ENCODE measurements at places on chromosomes 4 and X.

DNA sequence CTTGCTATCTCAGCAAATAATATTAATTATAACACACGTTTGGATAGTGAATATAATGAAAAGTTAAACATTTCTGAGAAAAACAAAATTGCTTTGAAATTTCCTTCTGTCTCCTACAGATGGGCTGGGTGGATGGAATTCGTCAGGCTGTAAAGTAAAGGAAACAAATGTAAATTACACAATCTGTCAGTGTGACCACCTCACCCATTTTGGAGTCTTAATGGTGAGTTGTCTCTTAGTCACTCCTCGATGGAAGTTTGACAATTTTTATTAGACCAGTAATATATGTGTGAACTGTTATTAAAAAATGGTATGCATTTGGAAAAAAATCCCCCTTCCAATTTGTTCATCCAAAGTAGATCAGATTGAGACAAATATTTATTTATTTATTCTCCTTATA is 92.5 kb upstream of the BRS3 start:
- DNase-seq, result no peak

- no peak for DNase-seq
Measured at GRCh38 chr4:81427344-81427821, 44.3 kb downstream of the RASGEF1B start.

- no peak for DNase-seq
Measured at GRCh38 chrX:46770000-46770816, 11.3 kb upstream of the SLC9A7 start.

DNA sequence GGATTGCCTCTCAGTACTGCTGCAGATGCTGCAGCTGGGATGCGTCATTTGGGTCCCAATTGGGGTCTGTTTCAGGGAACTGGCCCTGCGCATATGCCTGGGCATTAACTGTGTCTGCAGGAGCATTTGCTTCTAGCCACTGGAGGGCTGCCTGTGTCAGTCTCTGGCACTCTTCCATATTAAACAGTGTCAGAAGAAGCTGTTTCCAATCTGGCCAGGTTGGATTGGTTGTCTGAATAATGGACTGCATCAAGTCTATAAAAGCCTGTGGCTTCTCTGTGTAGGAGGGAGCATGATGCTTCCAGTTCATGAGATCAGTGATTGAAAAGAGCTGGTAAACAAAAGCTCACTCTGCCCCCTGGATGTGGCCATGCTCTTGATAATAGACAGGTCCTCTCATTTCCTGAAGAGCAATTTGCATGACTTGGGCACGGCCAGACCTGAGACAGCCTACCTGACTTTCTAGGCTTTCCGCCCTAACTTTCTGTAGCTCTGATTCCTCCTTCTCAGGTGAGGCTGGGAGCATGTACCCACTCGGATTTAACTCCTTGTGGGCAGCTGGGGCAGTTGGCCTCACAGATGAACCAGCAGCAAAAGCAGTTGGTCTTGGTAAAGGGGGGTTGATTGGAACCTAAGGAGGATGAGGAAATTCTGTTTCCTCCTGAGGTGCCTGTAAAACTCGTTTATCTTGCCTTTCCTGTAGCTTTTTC is 29.2 kb downstream of the SULT1E1 start:
- DNase-seq, result no peak

DNA sequence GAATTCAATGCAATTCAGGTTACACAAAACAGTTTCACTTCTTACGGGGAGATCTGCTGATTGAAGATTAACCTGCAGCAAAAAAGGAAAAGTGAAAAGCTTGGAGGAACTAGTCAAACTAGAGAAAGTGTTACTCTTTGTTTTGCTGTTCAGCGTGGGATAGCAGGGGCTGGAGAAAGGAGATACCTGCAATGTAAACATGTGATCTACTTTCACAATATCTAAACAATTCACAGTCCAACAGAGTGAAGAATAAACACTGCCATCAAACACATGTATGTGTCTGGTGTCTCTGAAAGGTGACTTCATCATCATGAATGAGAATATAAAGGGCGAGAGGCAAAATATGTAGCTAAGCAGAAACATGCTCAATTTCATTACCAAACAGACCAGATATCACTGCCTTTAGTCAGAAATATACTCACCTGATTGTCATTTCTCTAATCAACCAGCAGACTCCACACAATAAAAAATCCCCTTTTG is 26.4 kb downstream of the NIPAL1 start:
- DNase-seq, result no peak

GRCh38 chrX:3815896-3816664 is 102.6 kb upstream of the PRKX start:
- DNase-seq, result peak; percentile 71

GRCh38 chr4:118249890-118250289 is 102.9 kb downstream of the PRSS12 start:
- no peak for DNase-seq

- no peak for DNase-seq
Measured at GRCh38 chr4:8099981-8100464, 58.6 kb downstream of the ABLIM2 start.

- DNase-seq, result no peak
Measured at GRCh38 chr4:184849185-184849584, 23.4 kb upstream of the ACSL1 start.

- no peak for DNase-seq
Measured at GRCh38 chr4:99610605-99611175, 36.1 kb downstream of the MTTP start.

DNA sequence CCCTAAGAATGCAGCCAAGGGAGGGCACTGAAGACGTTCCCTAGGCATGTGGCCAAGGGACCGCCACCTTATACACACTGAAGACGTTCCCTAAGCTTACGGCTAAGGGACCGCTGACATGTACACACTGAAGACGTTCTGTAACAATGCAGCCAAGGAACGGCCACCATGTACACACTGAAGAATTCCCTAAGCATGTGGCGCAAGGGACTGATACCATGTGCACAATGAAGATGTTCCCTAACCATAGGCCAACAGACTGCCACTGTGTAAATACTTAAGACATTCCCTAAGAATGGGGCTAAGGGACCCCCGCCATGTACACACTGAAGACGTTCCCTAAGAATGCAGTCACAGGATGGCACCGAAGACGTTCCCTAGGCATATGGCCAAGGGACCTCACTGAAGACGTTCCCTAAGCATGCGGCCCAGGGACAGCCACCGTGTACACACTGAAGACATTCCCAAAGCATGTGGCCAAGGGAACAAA is 36.1 kb downstream of the DHRSX start:
- peak; percentile 54 for DNase-seq

- no peak for DNase-seq
Measured at GRCh38 chr4:36328130-36328529, 46.7 kb downstream of the DTHD1 start.

DNA sequence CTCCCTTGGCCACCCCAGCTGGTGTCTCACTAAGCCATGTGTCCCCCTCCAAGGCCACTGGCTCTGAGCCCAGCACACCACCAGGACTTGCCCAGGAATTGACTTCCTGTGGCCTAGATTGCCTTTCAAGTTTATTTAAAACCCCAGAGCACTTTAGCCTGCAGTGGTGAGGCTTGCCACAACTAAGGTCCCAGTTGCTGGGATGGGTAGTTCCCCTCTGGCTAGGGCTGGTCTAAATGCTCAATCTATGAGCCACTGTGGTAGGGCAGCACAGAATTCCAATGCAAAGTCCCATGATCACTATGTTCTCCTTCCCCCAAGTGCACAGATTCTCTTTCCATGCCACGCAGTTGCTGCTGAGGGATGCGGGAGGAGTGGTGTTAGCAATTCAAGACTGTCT is 61.1 kb upstream of the HCCS start:
- no peak for DNase-seq

DNA sequence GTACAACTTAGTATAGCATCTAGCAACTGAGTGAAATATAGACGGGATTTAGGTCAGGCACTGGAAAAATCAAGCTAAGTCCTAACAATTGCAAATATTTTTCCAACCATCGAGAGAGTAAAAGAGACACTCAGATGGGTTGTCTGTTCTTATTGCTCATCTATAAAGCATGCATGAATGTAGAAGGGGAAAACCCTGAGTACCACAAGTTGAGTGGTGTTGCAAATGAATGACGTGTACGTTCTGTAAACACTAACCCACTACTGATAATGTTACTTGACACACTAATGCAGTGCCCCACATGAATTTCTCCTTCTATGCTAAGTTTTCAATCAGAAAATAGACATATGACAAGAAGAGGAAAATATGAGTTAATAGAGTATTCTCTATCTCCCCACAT is 211.2 kb downstream of the COX18 start:
- DNase-seq, result no peak

DNA sequence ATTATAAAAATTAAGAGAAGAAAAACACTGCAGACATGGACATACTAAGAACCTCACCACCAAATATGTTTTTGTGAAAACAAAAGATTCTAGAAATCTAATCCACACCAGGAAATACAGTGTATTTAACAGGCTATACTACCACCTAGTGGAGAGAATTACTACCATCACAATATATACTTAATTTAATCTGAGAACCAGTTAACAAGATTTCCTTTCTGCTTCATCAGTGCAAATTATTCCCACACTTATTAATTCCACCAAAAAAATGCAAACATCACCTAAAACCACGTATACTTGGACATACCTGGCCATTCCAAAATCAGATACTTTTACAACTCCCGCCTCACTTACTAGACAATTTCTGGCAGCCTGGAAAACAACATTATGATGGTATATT is 7.0 kb upstream of the TXK start:
- peak; percentile 76 for DNase-seq

GRCh38 chrX:662126-662525 is 31.5 kb downstream of the SHOX start:
- DNase-seq, result no peak

Data from Karpas-422 (cell line).